ENCODE measurements at places on chromosomes 6 and 20. TPM values are rescaled to one million over a fixed set of nuclear protein-coding genes. Genes with fewer than 3 reads are reported as not detected.

PRELID3B gene
- 25.4 TPM for total RNA-seq

- no peak for DNase-seq
Measured at GRCh38 chr6:20411544-20411943, 9.9 kb downstream of the E2F3 start.

NOX3 gene
- not detected for total RNA-seq

GRCh38 chr6:84842525-84843166 is 78.2 kb upstream of the TBX18 start:
- DNase-seq: no peak

DNA sequence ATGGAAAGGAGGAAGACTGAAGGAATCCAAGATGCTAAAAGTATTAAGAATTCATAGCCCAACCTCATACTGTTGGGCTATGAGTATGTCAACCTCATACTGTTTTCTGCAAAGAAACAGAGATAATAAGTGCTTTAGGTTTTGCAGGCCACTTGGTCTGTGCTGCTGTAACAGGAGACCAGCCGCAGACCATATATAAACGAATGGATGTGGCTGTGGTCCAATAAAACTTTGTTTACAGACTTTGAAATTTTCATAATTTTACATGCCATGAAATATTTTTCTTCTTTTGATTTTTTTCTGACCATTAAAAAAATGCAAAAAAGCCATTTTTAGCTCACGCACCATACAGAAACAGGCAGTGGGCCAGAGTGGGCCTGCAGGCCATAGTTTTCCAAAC is 13.7 kb upstream of the THBD start:
- DNase-seq: no peak

DNA sequence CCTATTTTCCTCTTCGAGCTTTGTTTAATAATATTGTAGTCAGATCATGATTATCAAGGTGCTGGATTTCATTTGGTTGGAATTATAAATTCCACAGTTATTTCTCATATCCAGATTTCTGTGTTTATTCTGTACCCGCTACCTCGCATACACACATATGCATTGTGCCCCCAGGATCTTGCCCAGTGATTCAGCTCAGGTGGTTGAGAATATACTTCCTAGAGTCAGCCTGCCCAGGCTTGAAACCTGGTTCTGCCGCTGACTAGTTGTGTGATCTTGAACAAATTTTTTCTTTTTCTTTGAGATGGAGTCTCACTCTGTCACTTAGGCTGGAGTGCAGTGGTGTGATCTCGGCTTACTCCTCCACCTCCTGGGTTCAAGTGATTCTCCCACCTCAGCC is 14.7 kb downstream of the GINM1 start:
- DNase-seq: no peak

DNA sequence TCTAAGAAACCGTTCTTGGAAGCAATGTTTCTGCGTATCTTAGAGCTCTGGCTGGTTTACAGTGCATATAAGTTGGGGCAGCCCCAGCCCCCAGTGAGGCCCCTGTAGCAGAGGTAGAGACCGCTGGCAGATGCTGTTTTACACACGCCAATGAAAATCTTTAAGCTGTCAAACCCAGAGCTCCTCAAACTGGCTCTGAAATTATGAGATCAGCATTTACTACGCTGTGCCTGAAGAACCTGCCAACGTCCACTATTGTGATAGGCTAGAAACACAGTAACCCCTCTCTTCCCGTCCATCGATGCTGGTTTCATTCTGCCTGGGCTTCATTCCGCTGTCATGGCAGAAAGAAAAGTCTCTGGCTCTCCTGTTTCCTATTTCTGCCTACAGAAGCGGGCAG is 160.6 kb downstream of the SMOC2 start:
- no peak for DNase-seq

DNA sequence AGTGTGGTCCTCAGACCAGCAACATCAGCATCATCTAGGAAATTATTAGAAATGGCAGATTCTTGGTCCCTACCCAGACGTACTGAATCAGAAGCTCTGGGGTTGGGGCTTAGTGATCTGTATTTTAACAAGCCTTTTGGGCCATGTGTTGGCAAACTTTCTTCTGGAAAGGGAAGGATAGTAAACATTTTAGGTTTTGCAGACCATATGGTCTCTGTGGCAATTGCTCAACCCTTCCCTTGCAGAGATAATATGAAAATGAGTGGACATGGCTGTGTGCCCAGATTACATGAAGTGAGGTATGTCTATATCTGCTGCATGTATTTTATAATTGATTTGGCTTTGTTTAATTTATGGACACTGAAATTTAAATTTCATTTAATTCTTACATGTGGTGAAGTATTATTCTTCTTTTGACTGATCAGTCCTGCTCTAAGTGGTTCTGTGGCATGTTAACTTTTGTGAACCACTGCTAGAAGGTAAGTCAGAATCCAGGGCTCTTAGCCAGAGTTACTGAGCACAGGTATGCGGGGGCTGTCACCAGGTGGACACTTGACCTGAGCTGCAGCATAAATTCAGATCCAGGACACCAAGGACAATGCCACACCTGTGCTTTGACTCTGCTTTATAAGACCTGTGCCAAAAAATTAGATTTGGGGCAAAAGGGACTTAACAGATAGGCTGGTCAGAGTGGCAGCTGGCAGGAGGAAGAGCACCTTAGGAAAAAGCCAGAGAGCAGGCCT is 43.2 kb downstream of the LY86 start:
- no peak for DNase-seq

GRM1 gene
- total RNA-seq: 0.25 TPM

CLDN20 gene
- not detected for total RNA-seq

DNA sequence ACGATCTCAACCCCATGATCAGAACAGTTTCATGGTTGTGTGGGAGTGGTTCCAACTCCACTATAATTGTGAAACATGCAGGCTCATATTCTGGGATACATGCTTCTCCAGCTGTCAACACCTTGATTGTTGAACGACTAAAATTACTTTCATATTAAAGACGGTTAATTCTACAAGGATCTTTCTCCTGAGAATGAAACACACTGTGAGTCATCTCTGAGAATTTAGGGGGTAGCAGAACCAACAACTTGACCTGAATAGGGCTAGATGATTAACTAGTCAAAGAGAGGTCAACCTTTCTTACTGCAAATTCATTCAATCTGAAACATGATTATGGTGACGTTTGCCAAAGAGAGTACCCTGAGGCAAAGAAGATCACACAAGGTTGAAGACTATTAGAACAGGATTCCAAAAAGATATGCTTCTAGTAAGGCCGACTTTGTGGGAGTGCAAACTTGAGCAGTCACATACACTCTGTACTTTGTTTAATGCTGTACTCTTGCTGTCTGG is 175.2 kb upstream of the CITED2 start:
- DNase-seq: no peak

- DNase-seq: no peak
Measured at GRCh38 chr6:112383191-112383590, 36.1 kb downstream of the RFPL4B start.

TMX4 gene
- total RNA-seq: 23.7 TPM

DNA sequence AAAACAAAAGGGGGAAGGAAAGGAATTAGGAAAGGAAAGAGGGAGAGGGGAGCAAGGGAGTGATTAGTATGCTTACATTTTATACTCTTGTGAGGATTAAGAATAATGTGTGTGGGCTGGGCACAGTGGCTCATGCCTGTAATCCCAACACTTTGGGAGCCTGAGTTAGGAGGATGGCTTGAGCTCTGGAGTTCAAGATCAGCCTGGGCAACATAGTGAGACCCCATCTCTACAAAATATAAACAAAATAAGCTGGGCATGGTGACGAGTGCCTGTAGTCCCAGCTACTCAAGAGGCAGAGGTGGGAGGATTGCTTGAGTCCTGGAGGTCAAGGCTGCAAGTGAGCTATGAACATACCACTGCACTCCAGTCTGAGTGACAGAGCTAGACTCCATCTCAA is 47.0 kb downstream of the SHLD1 start:
- DNase-seq: no peak

ERVFRD-1 gene
- total RNA-seq: not detected

GRCh38 chr20:34045294-34045693 is 51.6 kb downstream of the RALY start:
- DNase-seq: no peak
